ENCODE measurements at places on chromosomes 7 and 10. TPM values are rescaled to one million over a fixed set of nuclear protein-coding genes. Genes with fewer than 3 reads are reported as not detected.

COL26A1 gene
- total RNA-seq: 15.4 TPM

COX15 gene
- total RNA-seq: 37.8 TPM

ZNF425 gene
- 5.8 TPM for total RNA-seq

SFTPA1 gene
- total RNA-seq: not detected

- no peak for DNase-seq
- peaks cover 10% of the 10 kb centered on the region for H3K36me3 ChIP-seq
- no peaks in the 10 kb centered on the region for H3K27me3 ChIP-seq
- no peak overlapping the region for H3K27ac ChIP-seq
Observed at GRCh38 chr7:26348234-26348851, 56.7 kb downstream of the SNX10 start.

GRCh38 chr10:74828946-74829345 lies 2.5 kb downstream of the KAT6B start:
- no peaks in the 10 kb centered on the region for H3K36me3 ChIP-seq
- no peak overlapping the region for H3K27ac ChIP-seq
- no peak overlapping the region for H3K4me3 ChIP-seq

DNA sequence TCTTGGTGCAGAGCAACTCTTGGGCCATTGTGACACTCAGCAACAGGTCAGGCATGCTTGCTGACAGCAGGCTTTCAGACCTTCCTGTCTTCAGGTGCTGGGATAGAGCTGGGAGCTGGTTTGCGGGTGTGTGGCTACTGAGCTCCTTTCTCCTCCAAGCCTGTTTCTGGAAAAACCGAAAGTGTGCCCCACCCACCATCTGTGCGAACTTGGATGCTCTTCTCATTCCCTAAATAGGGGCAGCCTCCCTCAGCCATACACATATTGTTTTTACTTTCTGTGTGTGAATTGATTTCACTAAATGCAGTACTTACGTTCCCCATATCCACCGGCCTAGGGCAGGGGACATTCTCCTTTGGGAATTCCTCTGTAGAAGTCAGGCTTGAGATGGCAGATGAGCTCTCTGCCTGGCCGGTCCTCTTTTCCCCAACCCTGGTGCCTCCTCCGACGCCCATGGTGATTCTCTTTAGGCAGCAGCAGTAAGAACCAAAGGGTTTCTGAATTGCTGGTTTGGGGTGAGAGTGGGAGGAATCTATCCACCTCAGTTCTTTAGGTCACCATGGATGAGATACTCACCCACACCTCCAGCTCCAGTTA lies 6.3 kb upstream of the NEUROG3 start:
- H3K4me1 ChIP-seq: peaks cover 19% of the 10 kb centered on the region
- peaks cover 61% of the 10 kb centered on the region for H3K27me3 ChIP-seq
- no peak for DNase-seq
- H3K36me3 ChIP-seq: no peaks in the 10 kb centered on the region
- no peak overlapping the region for H3K4me3 ChIP-seq

DNA sequence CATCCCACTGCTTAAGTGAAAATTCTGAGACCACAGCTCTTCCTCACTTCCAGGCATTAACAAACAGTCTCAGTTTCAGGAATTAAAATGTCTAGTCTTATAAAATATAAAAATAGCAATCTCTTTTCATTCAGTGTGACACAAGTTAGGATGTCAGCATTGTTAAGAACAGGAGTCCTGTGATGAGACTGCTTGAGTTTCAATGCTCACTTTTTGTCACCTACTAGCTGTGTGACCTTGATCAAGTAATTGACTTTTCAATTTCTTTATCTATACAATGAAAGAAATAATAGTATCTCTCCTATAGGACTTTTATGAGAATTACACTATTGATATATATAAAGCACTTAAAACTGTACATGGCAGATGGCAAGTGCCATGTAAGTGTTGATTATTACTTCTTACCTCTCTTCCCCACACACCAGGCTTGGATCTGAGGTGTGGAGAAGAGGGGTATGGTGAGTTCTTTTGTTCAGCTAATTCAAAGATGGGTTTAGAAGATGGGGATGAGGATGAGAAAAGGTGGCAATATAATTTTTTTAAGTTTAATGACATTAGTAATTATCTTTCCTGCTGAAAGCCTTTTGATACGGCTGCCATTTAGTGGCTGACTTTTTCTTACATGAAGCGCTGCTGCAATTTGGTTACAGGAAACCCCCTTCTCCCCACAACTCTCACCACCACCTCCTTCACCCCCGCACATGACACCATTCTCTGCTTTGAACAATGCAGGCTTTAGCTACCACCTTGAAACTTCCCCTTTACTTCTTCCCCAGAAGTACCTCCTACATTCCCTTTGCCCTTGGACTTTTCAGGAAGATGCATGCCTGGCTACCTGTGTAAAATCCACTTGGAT lies 20.8 kb upstream of the HYAL4 start:
- DNase-seq: no peak
- no peak overlapping the region for H3K4me3 ChIP-seq
- no peaks in the 10 kb centered on the region for H3K27me3 ChIP-seq
- no peak overlapping the region for H3K27ac ChIP-seq

- no peaks in the 10 kb centered on the region for H3K27me3 ChIP-seq
- H3K36me3 ChIP-seq: peaks cover 37% of the 10 kb centered on the region
- DNase-seq: no peak
- H3K4me1 ChIP-seq: peaks cover 19% of the 10 kb centered on the region
- no peak overlapping the region for H3K27ac ChIP-seq
Observed at GRCh38 chr7:2566348-2566889, 7.6 kb downstream of the IQCE start.

DNA sequence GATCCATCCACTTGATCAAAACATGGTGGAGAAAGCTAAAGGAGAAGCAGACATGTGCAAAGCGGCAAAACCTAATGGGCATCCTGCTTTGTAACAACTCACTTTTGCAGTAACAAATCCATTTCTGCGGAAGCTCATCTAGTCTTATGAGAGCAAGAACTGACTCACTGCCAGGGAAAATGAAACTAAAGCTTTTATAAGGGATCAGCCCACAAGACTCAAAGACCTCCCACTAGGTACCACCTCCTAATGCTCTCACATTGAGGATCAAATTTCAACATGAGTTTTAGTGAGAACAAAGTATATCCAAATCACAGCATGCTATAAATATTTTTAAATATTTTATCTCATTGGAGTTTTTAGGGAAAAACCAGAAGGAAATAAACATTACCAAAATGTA lies 120.1 kb upstream of the GNAI1 start:
- H3K4me1 ChIP-seq: no peaks in the 10 kb centered on the region
- no peak overlapping the region for H3K27ac ChIP-seq
- no peaks in the 10 kb centered on the region for H3K27me3 ChIP-seq
- no peak for DNase-seq

GRCh38 chr10:19872504-19873271 lies 56.5 kb downstream of the PLXDC2 start:
- no peaks in the 10 kb centered on the region for H3K36me3 ChIP-seq
- H3K27me3 ChIP-seq: no peaks in the 10 kb centered on the region
- H3K4me3 ChIP-seq: no peak overlapping the region

GRCh38 chr10:86064931-86065662 lies 301.5 kb downstream of the GRID1 start:
- H3K4me1 ChIP-seq: peaks cover 25% of the 10 kb centered on the region
- no peak overlapping the region for H3K27ac ChIP-seq
- DNase-seq: no peak
- no peaks in the 10 kb centered on the region for H3K36me3 ChIP-seq
- H3K4me3 ChIP-seq: no peak overlapping the region
- no peaks in the 10 kb centered on the region for H3K27me3 ChIP-seq

DNA sequence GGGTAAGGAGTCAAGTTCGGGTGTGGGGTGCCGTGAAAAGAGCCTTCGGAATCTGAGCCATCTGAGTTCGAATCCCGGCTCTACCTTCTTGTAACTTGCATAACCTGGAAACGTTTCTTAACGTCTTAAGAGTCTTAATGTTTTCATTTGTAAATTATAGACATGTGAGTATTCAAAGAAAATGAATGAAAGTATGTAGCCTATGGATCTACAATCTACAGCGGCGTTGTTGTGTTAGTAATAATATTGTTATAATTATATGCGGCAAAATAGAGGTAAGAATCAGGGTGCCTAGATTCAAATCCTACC lies 559 bp downstream of the VTI1A start:
- H3K27ac ChIP-seq: no peak overlapping the region
- no peak for DNase-seq
- H3K4me1 ChIP-seq: peaks cover 6% of the 10 kb centered on the region

DNA sequence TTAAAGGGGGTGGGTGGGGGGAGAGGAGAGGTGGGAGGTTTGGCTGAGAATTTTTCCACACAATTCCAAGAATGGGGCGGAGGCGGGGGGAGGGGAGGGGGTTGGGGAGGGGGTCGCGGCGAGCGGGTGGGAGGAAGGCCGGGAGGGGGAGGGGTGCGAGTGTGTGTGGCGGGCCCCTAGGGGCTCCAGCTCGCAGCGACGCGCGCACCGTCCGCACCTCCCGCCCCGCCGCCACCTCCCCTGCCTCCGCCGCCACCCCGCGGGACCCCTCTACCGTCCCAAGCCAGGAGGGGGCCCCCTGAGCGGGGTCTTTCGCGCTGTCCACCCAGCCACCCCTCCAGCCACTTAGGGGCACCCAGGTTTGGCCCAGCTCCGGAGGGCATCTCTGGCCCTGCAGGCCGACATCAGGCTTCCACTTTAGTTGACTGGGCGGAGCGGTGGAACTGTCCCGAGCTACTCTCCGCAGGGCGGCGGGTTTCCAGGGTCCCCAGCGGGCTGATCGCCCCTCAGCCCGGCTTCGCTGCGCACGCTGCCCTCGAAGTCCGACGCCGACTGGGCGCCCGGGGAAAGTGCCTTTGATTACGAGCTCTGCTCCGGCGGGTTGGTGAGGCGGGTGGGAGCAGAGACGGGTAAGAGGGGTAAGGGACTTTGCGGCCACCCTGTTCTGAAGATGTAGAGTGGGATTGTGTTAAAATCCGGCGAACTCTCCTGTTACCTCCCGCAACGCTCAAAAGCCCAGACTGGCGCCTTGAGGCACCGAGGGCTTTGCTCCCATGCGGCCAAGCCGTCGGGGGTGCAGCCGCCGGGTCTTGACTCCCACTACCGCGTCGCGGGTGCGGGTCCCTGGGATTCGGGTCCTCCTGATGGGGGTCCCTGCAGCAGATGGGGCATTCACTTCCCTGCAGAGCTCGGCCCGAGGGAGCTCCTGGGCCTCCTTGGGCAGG lies 1.8 kb upstream of the VAX1 start:
- no peak for DNase-seq
- no peak overlapping the region for H3K27ac ChIP-seq
- H3K36me3 ChIP-seq: no peaks in the 10 kb centered on the region

DNA sequence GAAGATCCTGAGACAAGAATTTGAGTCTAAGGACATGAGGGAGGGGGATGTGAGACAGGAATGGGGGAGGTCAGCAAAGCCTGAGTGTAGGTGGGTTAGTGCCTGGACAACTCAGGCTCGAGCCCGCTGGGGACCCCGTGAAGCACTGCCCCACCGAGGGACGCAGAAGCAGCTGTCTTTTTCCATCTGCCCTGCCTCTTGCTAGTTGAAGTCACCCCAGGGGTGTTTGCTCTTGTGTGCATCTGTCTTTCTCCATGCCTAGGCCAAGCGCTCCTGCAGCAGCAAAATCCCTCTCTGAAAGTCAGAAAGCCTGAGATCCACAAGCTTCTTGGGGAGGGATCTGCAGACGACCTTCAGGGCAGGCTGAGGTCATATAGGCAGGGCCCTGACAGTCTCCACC lies 79.0 kb upstream of the CELF2 start:
- H3K27me3 ChIP-seq: no peaks in the 10 kb centered on the region
- no peak overlapping the region for H3K27ac ChIP-seq
- H3K4me1 ChIP-seq: no peaks in the 10 kb centered on the region

- H3K36me3 ChIP-seq: peaks cover 6% of the 10 kb centered on the region
- no peak for DNase-seq
- H3K27me3 ChIP-seq: no peaks in the 10 kb centered on the region
- peak overlapping the region; percentile 83 for H3K4me3 ChIP-seq
Observed at GRCh38 chr10:24720096-24720495, 3.6 kb downstream of the ARHGAP21 start.

DNA sequence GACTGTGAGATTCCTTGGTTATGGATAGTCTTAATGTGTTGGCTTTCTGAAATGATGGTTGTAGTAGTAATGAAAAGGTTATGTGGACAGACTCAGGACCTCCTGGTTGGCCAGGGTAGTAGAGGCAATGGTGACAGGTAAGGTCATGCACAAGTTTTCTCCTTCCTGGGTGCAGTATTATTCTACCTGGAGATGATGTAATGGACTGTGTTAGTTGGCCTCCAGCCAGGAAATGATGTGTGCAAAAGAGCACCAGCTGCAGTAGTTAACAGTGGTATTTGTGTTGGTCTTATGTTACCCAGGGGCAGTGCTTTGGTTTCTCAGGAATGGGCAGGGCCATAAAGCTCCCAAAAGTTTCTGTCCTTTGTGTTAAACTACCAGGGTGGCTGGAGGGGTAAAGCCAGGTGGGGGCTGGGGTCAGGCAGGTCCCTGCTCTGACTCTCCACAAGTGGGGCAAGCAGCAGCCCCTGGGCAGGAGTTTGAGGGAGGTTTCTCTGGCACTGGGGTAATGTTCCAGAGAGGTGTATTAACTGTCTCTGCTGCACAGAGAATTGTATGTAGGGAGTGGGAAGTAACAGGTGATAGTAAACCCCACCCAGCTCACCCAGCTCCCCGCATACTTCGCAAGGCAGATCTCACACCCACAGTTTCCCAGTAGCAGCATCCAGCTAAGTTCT lies 36.3 kb downstream of the GPR22 start:
- peaks cover 6% of the 10 kb centered on the region for H3K36me3 ChIP-seq
- no peak overlapping the region for H3K27ac ChIP-seq
- no peak for DNase-seq
- H3K4me1 ChIP-seq: no peaks in the 10 kb centered on the region
- no peak overlapping the region for H3K4me3 ChIP-seq
- no peaks in the 10 kb centered on the region for H3K27me3 ChIP-seq

DNA sequence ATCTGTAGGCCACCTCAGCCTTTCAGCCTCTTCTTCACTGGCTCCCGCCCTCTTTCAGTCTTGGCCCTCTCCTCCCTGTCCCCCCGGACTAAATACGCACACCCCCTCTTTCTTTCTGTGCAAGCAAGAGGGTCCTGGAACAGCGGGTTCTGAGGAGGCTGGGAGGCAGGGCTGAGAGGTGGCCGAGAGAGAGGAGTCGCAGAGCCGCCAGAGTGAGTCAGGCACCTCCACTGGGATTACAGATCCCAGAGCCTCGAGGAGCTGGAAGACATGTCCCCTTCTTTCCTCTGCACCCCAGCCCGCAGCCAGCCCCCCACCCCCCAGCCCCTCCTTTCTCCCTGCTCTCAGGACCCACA lies 182 bp downstream of the CCDC136 start:
- H3K27me3 ChIP-seq: no peaks in the 10 kb centered on the region
- H3K27ac ChIP-seq: peak overlapping the region; percentile 64
- peaks cover 47% of the 10 kb centered on the region for H3K4me1 ChIP-seq
- peaks cover 24% of the 10 kb centered on the region for H3K36me3 ChIP-seq
- no peak for DNase-seq

GRCh38 chr7:134535272-134535918 lies 8.0 kb downstream of the AKR1B10 start:
- no peaks in the 10 kb centered on the region for H3K4me1 ChIP-seq
- H3K4me3 ChIP-seq: no peak overlapping the region
- no peak overlapping the region for H3K27ac ChIP-seq

Measured in spinal cord (tissue), 10 donors.